Prostate gland (tissue), 2 donors: ENCODE measurements at places on chromosomes 4 and X.

GRCh38 chr4:162274354-162274753 is 110.6 kb upstream of the FSTL5 start:
- no peak for DNase-seq

GRCh38 chr4:33940281-33940680 is 2304.0 kb downstream of the ARAP2 start:
- no peak for DNase-seq

DNA sequence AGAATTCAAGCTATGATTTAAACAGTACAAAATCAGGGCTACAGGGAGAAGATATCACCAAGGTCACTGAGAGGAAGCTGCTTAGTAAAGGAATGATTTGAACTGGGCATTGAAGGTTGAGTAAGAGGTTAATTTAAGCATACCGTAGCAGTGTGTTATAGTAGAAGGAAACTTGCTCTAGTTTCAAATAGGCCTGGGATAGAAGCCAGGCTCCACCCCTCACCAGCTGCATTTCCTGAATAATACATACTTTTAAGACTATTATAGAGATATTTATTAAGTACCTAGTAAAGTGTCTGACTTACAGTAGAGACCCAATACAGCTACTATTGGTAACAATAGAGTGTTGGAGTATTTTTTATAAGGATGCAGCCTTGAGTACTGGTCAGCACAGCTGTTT is 118.0 kb upstream of the GLRA2 start:
- no peak for DNase-seq

- DNase-seq, result no peak
Observed at GRCh38 chr4:5635826-5636195, 72.5 kb downstream of the EVC2 start.

DNA sequence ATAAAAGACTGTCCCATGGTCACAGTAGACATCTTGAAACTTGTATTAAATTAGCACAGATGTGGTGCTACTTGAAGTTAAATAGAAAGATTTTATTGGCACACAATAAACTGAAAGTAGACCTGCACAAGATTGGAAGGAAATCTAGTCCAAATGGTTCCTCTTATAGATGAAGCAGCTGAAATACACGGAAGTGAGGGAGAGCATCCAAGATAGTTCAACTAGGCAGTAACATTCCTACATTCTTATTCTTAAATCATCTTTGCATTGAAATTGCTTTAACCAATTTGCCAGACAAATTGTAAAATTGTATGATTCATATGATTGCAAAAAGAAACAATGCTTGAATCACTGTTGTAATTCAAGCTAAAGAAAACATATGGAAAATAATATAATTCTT is 87.6 kb upstream of the VCX3B start:
- no peak for DNase-seq

DNA sequence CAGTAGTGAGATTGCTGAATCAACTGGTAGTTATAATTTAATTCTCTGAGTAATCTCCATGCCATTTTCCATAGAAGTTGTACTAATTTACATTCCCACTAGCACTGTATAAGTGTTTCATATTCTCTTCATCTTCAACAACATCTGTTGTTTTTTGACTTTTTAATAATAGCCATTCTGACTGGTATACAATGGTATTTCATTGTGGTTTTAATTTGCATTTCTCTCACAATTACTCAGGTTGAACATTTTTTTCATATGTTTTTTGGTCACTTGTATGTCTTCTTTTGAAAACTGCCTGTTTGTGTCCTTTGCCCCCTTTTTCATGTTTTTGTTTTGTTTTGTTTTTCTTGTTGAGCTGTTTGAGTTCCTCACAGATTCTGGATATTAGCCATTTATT is 880.2 kb downstream of the RAPGEF2 start:
- DNase-seq, result no peak

DNA sequence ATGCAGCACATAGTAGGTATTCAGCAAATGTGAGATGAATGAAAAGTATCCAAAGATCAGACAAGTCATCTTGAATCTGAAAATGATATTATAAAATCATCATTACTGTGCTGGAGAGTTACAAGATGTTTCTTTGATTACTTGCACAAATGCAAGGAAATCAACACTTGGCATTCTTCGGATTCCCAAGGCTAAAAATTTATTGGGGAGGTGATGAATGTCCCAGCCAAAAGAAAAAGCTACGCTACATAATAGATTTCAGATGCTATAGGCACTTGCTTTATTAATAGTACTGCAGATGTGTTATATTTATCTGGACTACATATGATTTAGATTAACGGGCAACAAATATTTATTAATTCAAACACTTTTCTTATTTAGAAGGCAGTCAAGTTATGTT is 286.7 kb upstream of the TENM3 start:
- DNase-seq, result no peak

GRCh38 chr4:169619518-169619957 is 840 bp upstream of the CLCN3 start:
- peak; percentile 72 for DNase-seq

DNA sequence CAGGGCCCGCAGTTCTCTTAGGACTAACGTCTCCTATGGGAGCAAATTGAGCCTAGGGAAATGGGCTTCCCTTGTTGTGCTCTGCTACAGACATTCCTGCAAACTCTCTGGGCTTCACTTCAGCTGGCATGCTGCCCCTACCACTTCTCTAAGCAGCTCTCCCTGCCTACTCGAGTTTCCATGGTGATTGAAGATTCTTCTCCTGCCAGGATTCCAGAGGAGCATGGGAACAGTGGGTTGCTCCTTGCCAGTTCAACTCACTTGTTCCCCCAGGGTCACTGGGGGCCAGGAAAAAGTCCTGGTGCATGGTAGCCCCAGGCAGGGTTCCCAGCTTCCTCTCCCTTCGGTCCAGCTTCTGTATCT is 21.1 kb upstream of the WDR17 start:
- DNase-seq, result no peak

DNA sequence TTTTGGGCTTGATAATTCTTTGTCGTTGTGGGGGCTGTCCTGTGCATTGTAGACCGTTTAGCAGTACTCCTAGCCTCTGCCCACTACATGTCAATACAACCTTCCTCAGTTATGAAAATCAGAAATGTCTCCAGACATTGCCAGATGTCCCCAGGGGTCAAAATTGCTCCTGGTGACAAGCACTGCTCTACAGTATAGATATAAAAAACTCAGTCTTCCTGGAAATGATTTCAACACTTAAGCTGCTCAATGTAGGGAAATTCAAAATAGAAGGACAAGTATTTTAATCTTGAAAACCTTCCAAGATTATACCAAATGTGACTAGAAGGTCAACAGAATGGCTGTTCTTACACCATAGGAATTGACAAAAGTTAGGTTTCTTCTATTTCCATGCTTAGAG is 288.7 kb upstream of the MAGEB2 start:
- no peak for DNase-seq

DNA sequence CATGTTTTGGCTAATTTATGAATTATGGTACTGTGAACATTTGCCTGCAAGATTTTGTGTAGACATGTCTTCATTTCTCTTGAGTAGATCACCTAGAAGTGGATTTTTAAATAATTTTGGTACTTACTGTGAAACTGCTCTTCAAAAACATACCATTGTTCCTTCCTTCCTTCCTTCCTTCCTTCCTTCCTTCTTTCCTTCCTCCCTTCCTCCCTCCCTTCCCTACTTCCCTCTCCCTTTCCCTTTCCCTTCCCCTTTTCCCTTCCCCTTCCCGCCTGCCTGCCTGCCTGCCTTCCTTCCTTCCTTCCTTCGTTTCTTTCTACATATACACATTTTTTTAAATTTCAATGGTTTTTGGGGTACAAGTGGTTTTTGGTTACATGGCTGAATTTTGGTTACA is 63.4 kb downstream of the HTT start:
- DNase-seq, result no peak

GRCh38 chr4:145055533-145056257 is 42.3 kb downstream of the ANAPC10 start:
- DNase-seq, result no peak

GRCh38 chr4:151169900-151170299 is 70.5 kb downstream of the RPS3A start:
- no peak for DNase-seq

DNA sequence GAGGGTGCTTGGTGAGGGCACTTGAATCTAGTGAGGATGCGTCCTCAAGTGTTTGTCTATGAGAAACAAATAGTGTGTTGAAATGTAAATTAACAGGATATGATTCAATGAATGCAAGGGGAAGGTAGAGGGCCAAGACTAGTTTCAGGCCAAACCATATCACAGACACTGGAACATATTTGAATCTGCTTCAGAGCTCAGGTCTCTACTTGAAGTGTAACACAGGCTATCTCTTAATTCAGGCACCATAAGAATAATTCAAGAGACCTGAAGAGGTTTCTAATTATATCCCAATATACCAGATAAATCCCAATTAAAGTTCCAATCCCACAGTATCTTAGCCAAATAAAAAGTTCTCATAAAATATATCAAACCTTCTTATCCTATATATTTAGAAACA is 146.5 kb upstream of the INTU start:
- DNase-seq, result no peak

DNA sequence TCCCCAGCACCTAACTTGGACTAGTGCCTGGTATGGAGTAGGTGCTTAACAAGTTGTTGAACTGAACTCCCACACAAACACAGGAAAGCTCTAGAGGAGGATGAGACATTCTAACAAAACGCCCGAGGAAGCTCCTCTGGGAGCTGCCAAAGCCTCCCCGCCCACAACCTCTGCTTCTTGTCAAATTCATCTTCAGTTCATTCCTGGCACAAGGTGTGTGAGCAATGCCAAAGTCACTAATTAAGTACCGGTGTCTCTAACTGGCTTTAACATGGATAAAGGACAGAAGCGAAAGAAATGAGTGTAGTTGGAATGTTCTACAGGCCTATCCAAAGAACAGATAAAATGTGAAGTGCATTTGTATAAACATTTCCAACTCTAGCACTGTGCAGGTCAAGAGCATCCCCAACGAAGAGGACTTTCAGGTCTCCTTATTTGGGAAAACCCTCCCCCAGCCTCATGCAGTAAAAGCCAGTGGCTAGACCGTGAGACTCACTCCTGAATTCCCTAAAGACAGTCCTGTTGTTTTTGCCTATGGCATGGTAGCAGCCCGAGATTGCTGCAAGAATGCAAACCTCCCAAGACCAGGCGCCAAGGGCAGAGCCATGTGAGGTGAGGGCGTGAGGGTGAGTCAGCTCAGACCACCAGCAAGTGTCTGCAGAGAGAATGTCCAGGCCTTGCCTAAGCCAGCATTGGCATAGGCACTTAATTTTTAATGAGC is 72.2 kb upstream of the KLF3 start:
- DNase-seq, result no peak

DNA sequence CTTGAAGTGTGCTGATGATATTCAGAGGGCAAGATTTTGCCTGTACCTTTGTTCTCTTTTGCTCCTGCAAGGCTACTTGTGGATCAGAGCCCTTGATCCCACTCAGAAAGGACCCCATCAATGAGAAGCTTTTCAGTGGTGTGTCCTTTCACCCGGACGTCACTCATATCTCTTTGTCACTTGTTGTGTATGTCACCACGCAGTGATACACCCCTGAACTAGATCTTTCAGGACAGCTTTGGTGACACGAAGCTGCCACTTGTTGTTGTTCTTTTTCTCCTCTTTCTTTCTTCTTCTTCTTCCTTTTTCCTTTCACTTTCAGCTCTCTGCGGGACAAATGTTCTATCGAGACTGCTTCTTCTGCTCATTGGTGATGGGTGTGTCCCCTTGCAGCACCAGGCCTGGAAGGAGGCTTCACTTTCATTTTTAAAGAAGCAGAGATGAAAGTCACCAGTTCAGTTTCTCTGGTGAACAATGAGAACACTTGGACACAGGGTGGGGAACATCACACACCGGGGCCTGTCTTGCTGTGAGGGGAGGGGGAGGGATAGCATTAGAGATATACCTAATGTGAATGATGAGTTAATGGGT is 83.6 kb downstream of the NBDY start:
- DNase-seq, result no peak
